Activated T-helper 2 cell treated with anti-CD3 and anti-CD28 coated beads, Interferon-gamma antibody, Interleukin-2, Interleukin-4, amounts not matched to agents 10 μg/mL and 5 μg/mL and 100 μg/mL, durations not matched to agents 14 hours and 24 hours and 36 hours (primary cell): ENCODE measurements at places on chromosomes 11 and 22. TPM values are rescaled to one million over a fixed set of nuclear protein-coding genes. Genes with fewer than 3 reads are reported as not detected.

APOL1 gene
- total RNA-seq: 28.5 and 31.5 TPM in 2 replicates

CD81 gene
- 211 and 219 TPM in 2 replicates for total RNA-seq

OR8A1 gene
- not detected in 2 replicates for total RNA-seq

OR51E2 gene
- not detected in 2 replicates for total RNA-seq

FJX1 gene
- total RNA-seq: 0.09 TPM in 2 replicates

FGF3 gene
- not detected in 2 replicates for total RNA-seq

MS4A6E gene
- total RNA-seq: not detected in 2 replicates

SMIM35 gene
- total RNA-seq: 1.7 and 1.9 TPM in 2 replicates

PRSS23 gene
- 4.5 and 5.4 TPM in 2 replicates for total RNA-seq

SCGB1D4 gene
- not detected in 2 replicates for total RNA-seq

OSBP2 gene
- 2.1 and 2.4 TPM in 2 replicates for total RNA-seq

CCDC73 gene
- total RNA-seq: 0.11 and 0.14 TPM in 2 replicates

GNG3 gene
- not detected in 2 replicates for total RNA-seq

POTEH gene
- not detected in 2 replicates for total RNA-seq

NCAM1 gene
- not detected in 2 replicates for total RNA-seq

CCDC188 gene
- 0.11 TPM in 1 of 2 replicates, not detected in the other for total RNA-seq

ART1 gene
- not detected in 2 replicates for total RNA-seq

POLR2F gene
- total RNA-seq: 92.6 and 96.5 TPM in 2 replicates

MCHR1 gene
- total RNA-seq: not detected in 2 replicates

SPDYC gene
- not detected in 2 replicates for total RNA-seq

RFPL2 gene
- 0.16 TPM in 1 of 2 replicates, not detected in the other for total RNA-seq

PHLDB1 gene
- total RNA-seq: 2.1 and 2.2 TPM in 2 replicates

PDGFB gene
- 3.3 and 4.2 TPM in 2 replicates for total RNA-seq

SLC22A25 gene
- not detected in 2 replicates for total RNA-seq

TEX12 gene
- 0.57 TPM in 1 of 2 replicates, not detected in the other for total RNA-seq

OR51B4 gene
- not detected in 2 replicates for total RNA-seq

MUC6 gene
- total RNA-seq: not detected in 2 replicates

MS4A12 gene
- not detected in 2 replicates for total RNA-seq

EHF gene
- not detected in 2 replicates for total RNA-seq

C11orf91 gene
- not detected in 2 replicates for total RNA-seq

SMTNL1 gene
- total RNA-seq: not detected in 2 replicates

WNT11 gene
- 0.91 TPM in 1 of 2 replicates, not detected in the other for total RNA-seq

HTR3A gene
- not detected in 2 replicates for total RNA-seq

ZP1 gene
- total RNA-seq: not detected in 2 replicates

P4HA3 gene
- not detected in 2 replicates for total RNA-seq

OR5A1 gene
- not detected in 2 replicates for total RNA-seq

TKFC gene
- 72.8 and 78.3 TPM in 2 replicates for total RNA-seq

PEX16 gene
- 30.8 and 38.5 TPM in 2 replicates for total RNA-seq

INPPL1 gene
- total RNA-seq: 176 TPM in 2 replicates

SLC22A6 gene
- not detected in 2 replicates for total RNA-seq

SEPTIN5 gene
- 0.71 and 1.5 TPM in 2 replicates for total RNA-seq

SLC22A9 gene
- not detected in 2 replicates for total RNA-seq

C11orf16 gene
- not detected in 2 replicates for total RNA-seq

MPPED2 gene
- total RNA-seq: not detected in 2 replicates

LRP4 gene
- total RNA-seq: 0.07 and 0.21 TPM in 2 replicates

UBQLN3 gene
- total RNA-seq: not detected in 2 replicates

SC5D gene
- 23.2 and 28.0 TPM in 2 replicates for total RNA-seq

SPI1 gene
- 0.11 TPM in 1 of 2 replicates, not detected in the other for total RNA-seq

SUSD2 gene
- 0.32 and 0.64 TPM in 2 replicates for total RNA-seq

ZNF215 gene
- 5.1 and 6.7 TPM in 2 replicates for total RNA-seq

RCOR2 gene
- total RNA-seq: 0.41 and 0.43 TPM in 2 replicates
